HEK293T (cell line): ENCODE measurements at places on chromosomes 4 and X.

- no peak for DNase-seq
Measured at GRCh38 chr4:54001668-54002365, 62.6 kb downstream of the CHIC2 start.

DNA sequence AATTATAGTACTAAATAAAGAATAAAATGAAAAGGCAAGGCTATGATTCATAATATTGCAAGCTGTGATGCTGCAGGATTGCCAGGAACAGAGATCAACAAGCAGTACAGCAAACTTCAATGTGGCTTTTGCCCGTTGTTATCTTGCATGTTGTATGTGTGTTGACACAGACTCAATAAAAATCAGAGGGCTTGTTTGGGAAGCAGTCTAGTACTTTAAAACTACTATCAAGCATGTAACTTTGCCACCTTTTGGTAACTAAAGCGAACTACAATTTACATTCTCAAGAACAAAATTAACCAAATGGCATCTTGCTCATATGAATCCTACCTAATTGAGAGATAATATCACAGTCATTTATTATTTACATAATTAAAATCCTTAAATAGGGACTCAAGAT lies 79.8 kb upstream of the GPM6A start:
- peak; percentile 25 for DNase-seq

- DNase-seq, result peak; percentile 80
Measured at GRCh38 chr4:602559-602942, 22.8 kb upstream of the PDE6B start.

- no peak for DNase-seq
Measured at GRCh38 chr4:84673475-84674240, 90.7 kb downstream of the CDS1 start.

GRCh38 chr4:87865288-87865687 lies 32.5 kb downstream of the MEPE start:
- no peak for DNase-seq

- DNase-seq, result no peak
Measured at GRCh38 chr4:144288011-144288903, 147.7 kb upstream of the GYPA start.

DNA sequence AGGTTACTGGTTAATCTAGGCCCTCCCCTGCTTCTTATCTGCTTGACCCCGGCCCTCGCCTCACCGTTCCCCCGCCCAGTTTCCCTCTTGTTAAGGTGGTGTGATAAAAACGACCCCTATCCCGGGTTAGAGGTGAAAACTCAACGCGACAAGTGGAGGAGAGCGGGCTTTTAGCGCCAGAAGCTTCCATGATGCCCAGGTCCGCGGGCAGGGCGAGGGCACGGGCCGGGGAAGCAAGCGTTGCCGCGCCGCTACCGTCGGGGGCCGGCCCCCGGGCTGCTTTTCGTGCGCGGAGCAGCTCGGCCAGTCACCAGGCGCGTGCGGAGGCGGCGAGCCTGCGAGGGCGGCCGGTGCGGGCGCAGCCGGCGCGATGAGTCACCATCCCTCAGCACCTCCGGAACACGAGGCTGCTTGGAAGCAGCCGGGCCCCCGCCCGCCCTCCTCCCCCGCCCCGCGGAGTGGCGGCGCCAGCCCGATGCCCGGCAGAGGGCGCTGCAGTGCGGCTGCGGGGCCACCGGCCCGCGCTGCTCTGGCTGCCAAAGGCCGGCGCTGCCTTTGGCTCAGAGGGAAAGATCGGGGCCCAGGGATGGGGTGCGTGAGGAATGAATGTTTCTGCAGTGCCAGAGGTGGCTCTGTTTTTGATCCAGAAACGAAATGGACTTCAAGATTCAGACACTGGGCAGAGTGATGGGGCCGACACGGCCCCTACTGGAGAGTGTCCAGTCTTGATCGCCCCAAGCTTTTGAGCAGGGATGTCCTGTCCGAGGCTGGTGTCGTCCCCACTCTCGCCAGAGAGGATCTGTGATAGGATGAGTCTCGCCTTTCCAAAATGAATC lies 107.8 kb downstream of the NHSL2 start:
- peak; percentile 98 for DNase-seq

DNA sequence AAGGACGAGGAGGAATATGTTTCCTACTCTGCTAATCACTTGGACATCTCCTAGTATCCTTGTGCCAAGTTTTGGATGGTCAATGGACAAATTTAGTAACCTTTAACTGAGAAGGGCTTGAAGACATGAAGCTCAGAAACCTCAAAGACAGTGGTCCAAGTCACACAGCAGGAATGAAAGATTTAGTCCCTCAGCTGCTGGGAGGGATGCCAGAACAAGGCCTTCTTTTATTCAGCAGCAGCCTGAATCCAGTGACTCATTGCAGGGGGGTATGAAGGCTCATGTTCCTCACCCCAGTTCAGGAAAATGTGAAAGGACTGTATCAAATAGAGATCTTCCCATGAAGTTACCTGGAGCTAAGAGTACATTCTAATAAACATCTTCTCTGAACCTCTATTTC lies 214.9 kb upstream of the UGT8 start:
- DNase-seq, result no peak

- no peak for DNase-seq
Measured at GRCh38 chr4:180530787-180531186, 1712.4 kb upstream of the TENM3 start.

- no peak for DNase-seq
Measured at GRCh38 chrX:109728173-109728535, 4.9 kb downstream of the ACSL4 start.

GRCh38 chrX:53047228-53047627 lies 1.4 kb upstream of the GPR173 start:
- no peak for DNase-seq

GRCh38 chr4:7784131-7784870 lies 155.4 kb downstream of the AFAP1 start:
- DNase-seq, result no peak

- DNase-seq, result no peak
Measured at GRCh38 chrX:39631276-39632229, 466.2 kb downstream of the BCOR start.

DNA sequence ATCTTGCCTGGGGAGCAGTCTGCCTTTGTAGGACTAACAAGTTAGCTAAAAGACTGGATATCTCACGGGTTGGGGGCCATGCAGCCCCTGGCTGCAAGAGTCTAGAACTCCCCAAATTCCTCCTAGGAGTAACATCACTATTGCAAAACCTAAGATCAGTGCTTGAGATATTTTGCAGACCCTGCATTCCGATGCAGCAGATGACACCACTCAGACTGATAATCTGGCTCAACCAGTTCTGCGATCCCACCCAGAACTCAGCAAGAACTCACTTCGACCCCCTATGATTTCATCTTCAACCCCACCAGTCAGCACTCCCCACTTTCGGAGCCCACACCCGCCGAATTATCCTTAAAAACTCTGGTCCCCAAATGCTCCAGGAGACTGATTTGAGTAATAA lies 834.0 kb downstream of the C4orf33 start:
- no peak for DNase-seq

DNA sequence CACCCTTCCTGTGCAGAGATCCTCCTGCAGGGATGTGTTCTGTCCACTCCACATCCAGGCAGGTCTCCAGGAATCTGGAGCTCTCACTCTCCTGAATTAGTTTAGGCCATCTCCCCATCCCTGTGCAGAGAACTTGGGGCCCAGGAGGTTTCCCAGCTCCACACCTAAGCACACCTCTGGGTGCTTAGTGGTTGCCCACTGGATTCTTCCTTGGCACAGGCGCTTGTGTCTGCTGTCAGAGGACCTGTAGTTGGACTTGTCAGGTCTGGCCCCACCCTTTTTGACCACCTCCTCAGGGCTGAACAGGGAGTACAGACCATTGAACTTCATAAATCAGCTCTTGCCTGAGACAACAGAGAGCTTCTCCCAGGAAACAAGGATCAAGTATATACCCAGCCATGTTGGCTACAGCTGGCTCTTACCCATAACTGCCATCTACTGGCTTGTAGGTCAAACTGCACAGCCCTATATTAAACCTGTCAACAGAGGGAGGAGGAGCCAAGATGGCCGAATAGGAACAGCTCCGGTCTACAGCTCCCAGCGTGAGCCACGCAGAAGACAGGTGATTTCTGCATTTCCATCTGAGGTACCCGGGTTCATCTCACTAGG lies 275.5 kb downstream of the PPARGC1A start:
- peak; percentile 9 for DNase-seq

GRCh38 chr4:105815701-105816100 lies 79.6 kb upstream of the NPNT start:
- no peak for DNase-seq

DNA sequence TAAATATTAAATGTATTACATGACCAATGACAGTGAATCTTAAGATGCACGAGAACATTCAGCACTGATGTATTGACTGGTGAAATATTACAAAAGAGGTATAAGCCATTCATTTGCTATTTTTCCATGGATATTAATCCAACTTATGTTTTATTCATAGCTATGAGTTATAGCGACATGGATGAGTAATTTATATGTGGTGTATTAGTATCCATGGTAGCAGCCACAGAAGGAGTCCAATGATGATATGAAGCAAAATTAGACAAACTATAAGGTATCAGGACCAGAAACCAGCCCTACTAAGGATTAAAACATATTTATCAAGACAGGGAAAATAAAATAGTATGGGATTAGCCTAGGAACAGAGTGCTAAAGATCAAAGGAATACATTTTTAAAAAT lies 50.7 kb downstream of the THAP9 start:
- DNase-seq, result no peak
